ENCODE measurements at places on chromosomes 7 and 10. TPM values are rescaled to one million over a fixed set of nuclear protein-coding genes. Genes with fewer than 3 reads are reported as not detected.
A peak's percentile ranks its signal among the peaks of the same experiment; 100 is the strongest.

The GRM3 gene
- 0.02 TPM for polyA plus RNA-seq

The CNTNAP2 gene
- polyA plus RNA-seq = 0.26 TPM

The IGFBP3 gene
- 27.3 TPM for polyA plus RNA-seq

The CD36 gene
- 15.2 TPM for polyA plus RNA-seq

The WEE2 gene
- 0.02 TPM for polyA plus RNA-seq

The CUBN gene
- polyA plus RNA-seq = 1.0 TPM

The PARG gene
- polyA plus RNA-seq = 3.1 TPM

The ANKRD61 gene
- polyA plus RNA-seq = not detected

The ASB10 gene
- not detected for polyA plus RNA-seq

The CTAGE4 gene
- polyA plus RNA-seq = 4.0 TPM

The HOXA2 gene
- 0.27 TPM for polyA plus RNA-seq

The SPDYE8 gene
- polyA plus RNA-seq = not detected

The VTI1A gene
- polyA plus RNA-seq = 8.7 TPM

The SLIT1 gene
- polyA plus RNA-seq = 2.8 TPM

DNA sequence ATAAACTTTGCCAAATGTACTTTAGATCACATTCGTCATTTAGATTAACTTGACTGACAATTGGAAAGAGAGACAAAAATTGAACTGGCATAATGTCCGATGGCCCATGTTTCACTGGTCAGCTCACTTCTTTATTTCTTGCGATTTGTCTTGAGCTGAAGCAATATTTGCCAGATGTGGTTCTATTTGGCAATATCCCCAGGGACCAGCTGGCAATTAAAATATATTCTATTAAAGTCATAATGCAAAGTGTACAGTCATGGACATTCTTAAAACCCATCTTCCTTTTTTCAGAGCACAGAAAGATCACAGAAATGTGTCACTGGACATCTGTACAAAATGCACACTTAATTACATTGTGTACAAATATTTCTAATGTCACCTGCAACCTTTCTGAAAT is 26.3 kb downstream of the NEBL start:
- H3K4me1 ChIP-seq = peaks cover 8% of the 10 kb centered on the region
- no peaks in the 10 kb centered on the region for H3K27me3 ChIP-seq
- DNase-seq = no peak
- H3K4me3 ChIP-seq = no peak overlapping the region

DNA sequence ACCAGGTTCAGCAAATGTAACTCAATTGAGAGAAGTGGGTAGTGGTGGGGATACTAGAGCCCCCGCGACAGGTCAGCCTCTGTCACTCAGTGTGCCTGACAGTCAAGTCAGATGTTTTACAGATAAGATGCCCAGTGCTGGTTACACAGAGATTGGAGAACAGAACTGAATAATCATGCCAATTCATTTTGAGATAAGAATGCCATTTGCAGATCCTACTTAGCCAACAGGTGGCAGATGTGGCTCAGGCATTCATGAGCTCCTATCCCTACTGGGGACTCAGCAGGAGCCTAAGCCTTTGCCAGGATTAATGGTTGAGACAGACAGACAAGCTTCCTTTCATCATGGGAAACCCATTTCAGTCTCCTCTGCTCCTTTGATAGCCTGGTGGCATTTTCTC is 137.8 kb downstream of the MAPK8 start:
- no peaks in the 10 kb centered on the region for H3K27me3 ChIP-seq
- no peaks in the 10 kb centered on the region for H3K36me3 ChIP-seq

- no peak overlapping the region for H3K4me3 ChIP-seq
- H3K4me1 ChIP-seq = no peaks in the 10 kb centered on the region
- no peaks in the 10 kb centered on the region for H3K36me3 ChIP-seq
- no peak for DNase-seq
- no peaks in the 10 kb centered on the region for H3K27me3 ChIP-seq
Observed at GRCh38 chr10:88899886-88900285, 19.8 kb downstream of the STAMBPL1 start.

GRCh38 chr10:110691139-110691538 is 47.0 kb downstream of the RBM20 start:
- H3K27me3 ChIP-seq = no peaks in the 10 kb centered on the region
- H3K4me1 ChIP-seq = no peaks in the 10 kb centered on the region
- no peak overlapping the region for H3K27ac ChIP-seq

- no peak overlapping the region for H3K4me3 ChIP-seq
- no peak overlapping the region for H3K27ac ChIP-seq
- no peaks in the 10 kb centered on the region for H3K4me1 ChIP-seq
- no peaks in the 10 kb centered on the region for H3K36me3 ChIP-seq
- no peaks in the 10 kb centered on the region for H3K27me3 ChIP-seq
Observed at GRCh38 chr10:12566161-12567115, 217.1 kb downstream of the CAMK1D start.

DNA sequence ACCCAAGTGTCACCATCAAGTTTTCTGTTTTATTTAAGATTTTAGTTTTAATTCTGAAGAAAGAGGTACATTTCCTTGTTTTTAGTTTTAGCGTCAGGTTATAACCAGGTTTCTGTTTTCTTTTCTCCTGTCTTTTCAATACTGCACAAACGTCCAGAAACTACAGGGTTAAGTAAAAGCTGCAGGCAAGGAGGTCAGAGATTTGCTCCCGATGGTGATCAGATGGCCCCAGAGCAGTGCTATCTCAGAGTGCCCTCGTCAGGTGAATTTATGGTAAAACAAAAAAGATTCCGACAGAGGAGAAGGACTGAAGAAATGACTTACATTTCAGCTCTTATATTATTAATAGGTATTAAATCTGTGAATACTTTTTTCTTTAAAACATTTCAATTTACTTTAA is 128.2 kb downstream of the STRA8 start:
- H3K4me1 ChIP-seq = no peaks in the 10 kb centered on the region
- H3K27ac ChIP-seq = no peak overlapping the region
- no peaks in the 10 kb centered on the region for H3K27me3 ChIP-seq
- H3K36me3 ChIP-seq = no peaks in the 10 kb centered on the region
- no peak for DNase-seq

DNA sequence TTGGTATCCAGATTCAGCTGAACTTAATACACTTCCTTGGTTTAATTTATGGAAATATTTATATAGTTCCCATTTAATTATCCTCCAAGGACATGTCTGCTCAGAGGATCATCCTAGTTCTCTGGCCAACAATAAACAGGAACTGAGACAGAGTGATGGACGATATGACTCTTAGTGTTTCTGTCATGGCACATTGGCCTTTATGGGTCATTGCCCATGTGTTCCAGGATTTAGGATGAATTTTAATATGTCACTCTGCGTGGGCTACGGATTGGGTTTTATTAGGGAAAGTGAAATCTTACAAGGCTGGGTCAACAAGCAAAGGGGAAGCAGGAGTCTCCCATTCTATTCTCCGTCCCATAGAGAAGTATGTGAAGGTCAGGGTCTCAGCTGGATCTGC is 18.8 kb upstream of the TNPO3 start:
- H3K27me3 ChIP-seq = no peaks in the 10 kb centered on the region
- no peak overlapping the region for H3K4me3 ChIP-seq
- no peak overlapping the region for H3K27ac ChIP-seq
- H3K4me1 ChIP-seq = no peaks in the 10 kb centered on the region
- no peak for DNase-seq
- no peaks in the 10 kb centered on the region for H3K36me3 ChIP-seq

DNA sequence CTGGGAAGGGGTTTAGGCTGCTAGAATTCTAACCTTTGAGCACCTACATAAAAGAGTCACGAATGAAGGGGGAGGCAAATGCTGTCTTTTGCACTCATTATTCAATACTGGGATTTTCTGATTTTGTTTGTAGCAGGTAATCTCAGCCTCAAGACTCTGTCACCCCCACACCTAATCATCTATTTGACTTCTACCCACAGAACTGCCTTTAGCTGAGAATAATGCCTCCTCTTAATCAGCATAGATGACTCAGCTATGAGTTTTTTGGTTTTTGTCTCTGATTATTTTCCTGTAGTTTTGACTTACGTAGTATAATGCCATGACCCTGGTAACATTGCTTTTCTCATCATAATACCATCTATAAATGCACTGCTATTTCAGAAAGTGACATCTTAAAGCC is 42.7 kb upstream of the CACNB2 start:
- no peaks in the 10 kb centered on the region for H3K36me3 ChIP-seq
- no peaks in the 10 kb centered on the region for H3K27me3 ChIP-seq
- no peak overlapping the region for H3K4me3 ChIP-seq

GRCh38 chr7:138186951-138187351 is 110.7 kb downstream of the AKR1D1 start:
- no peak overlapping the region for H3K4me3 ChIP-seq
- no peaks in the 10 kb centered on the region for H3K27me3 ChIP-seq
- H3K27ac ChIP-seq = no peak overlapping the region
- no peaks in the 10 kb centered on the region for H3K4me1 ChIP-seq
- H3K36me3 ChIP-seq = no peaks in the 10 kb centered on the region

GRCh38 chr7:389911-390601 is 100.1 kb downstream of the FOXL3 start:
- H3K4me1 ChIP-seq = no peaks in the 10 kb centered on the region
- no peak overlapping the region for H3K4me3 ChIP-seq
- peak; percentile 48 for DNase-seq
- H3K36me3 ChIP-seq = no peaks in the 10 kb centered on the region
- no peaks in the 10 kb centered on the region for H3K27me3 ChIP-seq
- no peak overlapping the region for H3K27ac ChIP-seq

GRCh38 chr10:91668913-91669312 is 36.0 kb upstream of the PPP1R3C start:
- no peak for DNase-seq
- no peaks in the 10 kb centered on the region for H3K36me3 ChIP-seq
- no peaks in the 10 kb centered on the region for H3K4me1 ChIP-seq
- H3K27ac ChIP-seq = no peak overlapping the region

GRCh38 chr10:73410897-73411296 is 3.0 kb downstream of the ANXA7 start:
- no peak overlapping the region for H3K27ac ChIP-seq
- no peak overlapping the region for H3K4me3 ChIP-seq
- no peak for DNase-seq

GRCh38 chr10:61751599-61751998 is 88.9 kb downstream of the CABCOCO1 start:
- no peaks in the 10 kb centered on the region for H3K27me3 ChIP-seq
- H3K27ac ChIP-seq = no peak overlapping the region
- no peak overlapping the region for H3K4me3 ChIP-seq
- no peaks in the 10 kb centered on the region for H3K36me3 ChIP-seq
- DNase-seq = no peak

DNA sequence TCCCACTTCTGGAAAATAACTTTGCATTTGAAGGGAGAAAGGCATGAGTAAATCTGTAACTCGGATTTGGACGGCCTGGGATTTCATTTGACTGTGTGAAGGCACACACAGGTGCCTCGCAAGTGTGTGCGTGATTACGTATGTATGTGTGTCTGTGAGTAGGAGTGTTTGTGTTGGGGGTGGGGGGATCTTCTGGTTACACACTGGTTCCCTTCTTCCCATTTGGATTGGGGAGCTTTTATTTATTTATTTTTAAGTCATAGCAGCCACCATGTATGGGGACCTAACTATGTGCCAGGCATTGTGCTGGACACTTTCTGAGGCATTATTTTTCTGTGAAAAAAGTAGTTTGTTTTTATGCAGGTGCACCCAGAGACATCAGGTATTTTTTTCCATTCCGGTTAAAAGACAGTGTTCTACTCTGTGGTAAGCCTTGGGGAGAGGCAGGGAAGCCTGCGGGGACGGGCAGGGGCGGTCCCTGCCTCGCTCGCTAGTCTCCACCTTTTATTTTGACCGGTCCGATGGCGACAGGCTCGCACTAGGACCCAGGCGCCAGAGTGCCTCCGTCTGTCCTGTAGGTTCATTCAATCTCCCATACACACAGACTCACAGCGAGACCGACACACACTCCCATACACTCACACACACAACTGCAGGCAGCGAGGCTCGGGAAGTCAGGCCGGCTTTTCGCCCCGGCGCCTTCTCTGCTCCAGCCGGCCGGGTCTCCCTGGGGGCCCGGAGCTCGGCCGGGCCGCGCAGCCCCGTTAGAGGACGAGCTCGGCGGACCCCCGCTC is at the start of gene MXI1:
MXI1 (plus strand) TSS at position 595 of the 794 bp plus-strand sequence. CDS start 204 bp downstream, outside the sequence.
- no peaks in the 10 kb centered on the region for H3K27me3 ChIP-seq
- peak; percentile 60 for DNase-seq
- peak within 1 kb of the TSS; percentile 97 for H3K27ac ChIP-seq
- H3K4me3 ChIP-seq = peak within 1 kb of the TSS; percentile 38
- H3K4me1 ChIP-seq = peaks cover 7% of the 10 kb centered on the region
- H3K36me3 ChIP-seq = no peaks in the 10 kb centered on the region
